ENCODE measurements at places on chromosomes 3 and 15.

DNA sequence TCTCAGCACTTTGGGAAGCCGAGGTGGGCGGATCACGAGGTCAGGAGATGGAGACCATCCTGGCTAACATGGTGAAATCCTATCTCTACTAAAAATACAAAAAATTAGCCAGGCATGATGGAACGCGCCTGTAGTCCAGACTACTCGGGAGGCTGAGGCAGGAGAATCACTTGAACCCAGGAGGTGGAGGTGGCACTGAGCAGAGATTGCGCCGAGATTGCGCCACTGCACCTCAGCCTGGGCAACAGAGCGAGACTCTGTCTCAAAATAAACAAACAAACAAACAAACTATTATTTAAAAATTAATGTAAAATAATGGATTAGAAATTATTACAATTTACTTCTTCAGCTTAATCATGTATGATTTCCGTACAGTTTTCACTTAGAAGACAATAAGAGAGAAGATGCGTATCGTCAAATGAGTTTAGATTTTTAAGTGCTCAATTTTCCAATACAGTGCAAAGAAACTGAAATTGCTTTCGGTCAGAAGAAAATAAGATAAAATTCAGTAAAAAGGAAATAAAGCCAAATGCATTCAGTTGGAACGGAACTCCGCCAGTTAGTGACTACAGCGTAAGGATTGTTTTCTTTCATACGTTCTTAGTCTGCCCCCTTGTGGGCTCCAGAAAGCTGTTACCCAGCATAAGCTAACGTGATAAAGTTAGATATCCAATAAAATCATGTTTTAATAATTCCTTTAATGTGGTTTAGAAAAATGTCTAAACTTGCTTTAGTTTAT, 24.8 kb downstream of the AADAC start:
- DNase-seq: peak; percentile 77

GRCh38 chr3:36546226-36546625, 165.9 kb downstream of the STAC start:
- DNase-seq: no peak

DNA sequence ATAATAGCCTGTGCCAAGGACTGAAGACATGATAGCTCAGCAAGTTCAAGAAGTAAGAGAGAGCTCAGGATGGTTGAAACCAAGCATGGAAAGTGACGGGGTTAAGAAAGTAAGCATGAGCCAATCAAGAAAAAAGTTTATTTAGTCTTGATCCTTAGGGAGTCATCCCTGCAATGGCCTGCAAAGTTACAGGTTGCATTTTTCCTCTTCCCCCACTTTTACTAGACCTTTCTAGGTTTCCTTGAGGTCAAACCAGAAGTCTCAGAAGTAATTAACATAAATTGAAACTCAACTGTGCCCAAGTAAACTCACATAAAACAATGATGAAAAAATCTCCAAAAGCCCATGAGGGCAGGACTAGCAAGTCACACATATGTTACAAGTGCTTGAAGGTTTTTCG, 250.9 kb downstream of the MAGI1 start:
- no peak for DNase-seq

- DNase-seq: no peak
Measured at GRCh38 chr15:48856942-48857341, 21.0 kb upstream of the EID1 start.

DNA sequence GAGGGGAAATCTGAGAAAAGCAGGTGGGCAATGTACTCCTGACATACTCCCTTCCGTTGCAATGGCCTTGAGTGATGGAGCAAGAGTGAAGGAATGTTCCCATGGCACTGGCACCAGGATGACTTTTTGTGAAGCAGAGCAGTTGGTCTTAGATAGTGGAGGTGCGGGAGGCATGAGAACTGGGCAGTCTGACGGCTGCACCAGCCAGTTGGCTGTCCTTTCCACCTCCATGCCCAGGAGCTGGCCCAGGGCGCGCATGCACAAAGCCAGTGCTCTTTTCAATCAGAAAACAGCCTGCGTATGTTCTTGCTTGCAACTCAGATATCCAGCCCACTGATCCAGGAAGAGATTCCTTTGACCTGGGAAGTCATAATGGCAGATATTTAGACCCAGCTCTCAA, 136.8 kb downstream of the PGPEP1L start:
- DNase-seq: no peak

DNA sequence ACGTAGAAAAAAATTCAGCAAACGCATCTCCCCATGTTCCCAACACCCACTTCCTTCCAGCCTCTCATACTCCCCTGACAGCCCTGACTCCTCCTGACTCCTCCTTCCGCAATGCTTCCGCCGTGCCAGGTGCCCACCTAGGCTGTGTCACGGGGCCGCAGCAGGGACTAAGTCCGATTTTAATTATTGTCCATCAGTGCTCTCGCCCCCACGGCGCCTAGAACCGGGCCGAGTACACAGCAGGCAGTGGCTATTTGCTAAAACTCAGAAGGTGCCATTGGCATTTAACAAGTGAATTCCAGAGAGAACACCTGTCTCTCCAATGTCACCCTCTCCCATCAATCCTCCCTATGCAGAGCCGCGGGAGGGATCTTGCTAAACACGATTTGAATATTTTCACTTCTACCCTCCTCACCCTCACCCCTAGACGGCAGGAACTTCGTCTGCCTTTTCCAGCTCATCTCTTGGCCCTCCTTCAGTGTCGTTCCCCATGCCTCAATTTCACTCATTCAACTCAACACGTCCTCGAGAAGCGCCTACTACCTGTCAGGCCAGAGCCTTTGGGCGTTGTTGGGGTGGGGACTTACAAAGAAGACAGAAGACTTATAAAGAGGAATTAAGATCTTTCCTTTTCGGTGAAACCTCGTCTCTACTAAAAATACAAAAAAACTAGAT, 11.5 kb upstream of the SHF start:
- peak; percentile 15 for DNase-seq

DNA sequence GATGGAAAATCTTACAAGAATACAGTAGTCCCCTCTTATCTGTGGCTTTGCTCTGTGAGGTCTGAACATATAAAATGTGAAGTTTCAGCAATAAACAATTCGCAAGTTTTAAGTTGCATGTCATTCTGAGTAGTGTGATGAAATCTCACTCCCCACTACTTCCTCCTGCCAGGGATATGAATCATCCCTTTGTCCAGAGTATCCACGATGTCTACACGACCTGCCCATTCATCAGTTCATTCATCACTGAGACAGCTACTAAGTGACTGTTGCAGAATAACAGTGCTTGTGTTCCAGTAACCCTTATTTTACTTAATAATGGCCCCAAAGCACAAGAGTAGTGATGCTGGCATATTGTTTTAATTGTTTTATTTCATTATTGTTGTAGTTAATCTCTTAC, 489.2 kb upstream of the UBE2E2 start:
- DNase-seq: peak; percentile 2

DNA sequence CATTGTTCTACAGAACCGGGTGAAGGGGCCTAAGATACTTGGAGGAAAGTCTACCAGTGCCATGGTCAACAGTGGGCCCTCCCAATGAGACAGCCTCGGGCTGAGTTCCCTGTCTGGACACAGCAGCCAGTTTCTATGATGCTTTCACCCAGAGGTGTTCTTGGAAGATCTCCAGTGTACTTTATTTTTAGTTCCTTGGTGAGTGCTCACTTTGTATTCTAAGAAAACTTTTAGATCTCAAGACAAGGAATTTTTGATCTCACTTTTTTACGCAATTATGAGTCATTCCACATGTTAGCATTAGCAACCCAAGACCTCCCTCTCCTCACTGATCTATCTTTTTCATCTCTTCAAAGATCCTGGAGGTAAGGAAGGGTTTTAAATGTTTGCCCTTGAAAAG, 287.7 kb downstream of the RORA start:
- DNase-seq: no peak

DNA sequence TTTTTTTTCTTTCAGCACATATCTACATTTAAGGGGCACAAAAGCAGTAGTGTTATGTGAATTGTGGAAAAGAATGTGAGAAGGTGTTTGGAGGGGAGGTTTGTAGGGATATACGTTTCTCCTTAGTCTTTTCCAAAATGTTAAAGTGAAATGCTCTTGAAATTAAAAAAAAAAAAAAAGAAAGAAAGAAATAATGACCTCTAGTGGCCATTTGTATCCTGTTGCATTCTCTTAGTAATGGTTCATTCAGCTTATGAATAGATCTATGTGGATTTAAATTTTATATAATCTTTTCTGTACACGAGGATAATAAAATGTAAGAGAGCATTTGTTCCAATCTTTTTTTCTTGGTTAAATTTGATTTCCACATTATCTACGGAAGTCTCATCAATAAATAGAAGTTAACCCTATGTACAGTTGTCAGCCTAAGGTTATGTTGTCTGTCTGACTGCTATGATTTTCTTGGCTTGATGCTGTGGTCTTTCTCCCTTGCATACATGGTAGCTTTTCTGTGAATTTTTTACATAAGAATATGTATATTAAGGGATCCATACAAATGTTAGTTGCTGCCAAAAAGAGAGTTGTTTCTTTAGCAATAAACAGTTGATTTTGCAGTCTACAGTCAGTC, 1.7 kb downstream of the P2RY13 start:
- no peak for DNase-seq

GRCh38 chr15:100717596-100717995, 115.2 kb downstream of the ASB7 start:
- no peak for DNase-seq

- no peak for DNase-seq
Measured at GRCh38 chr3:30607032-30607833, 832 bp downstream of the TGFBR2 start.

DNA sequence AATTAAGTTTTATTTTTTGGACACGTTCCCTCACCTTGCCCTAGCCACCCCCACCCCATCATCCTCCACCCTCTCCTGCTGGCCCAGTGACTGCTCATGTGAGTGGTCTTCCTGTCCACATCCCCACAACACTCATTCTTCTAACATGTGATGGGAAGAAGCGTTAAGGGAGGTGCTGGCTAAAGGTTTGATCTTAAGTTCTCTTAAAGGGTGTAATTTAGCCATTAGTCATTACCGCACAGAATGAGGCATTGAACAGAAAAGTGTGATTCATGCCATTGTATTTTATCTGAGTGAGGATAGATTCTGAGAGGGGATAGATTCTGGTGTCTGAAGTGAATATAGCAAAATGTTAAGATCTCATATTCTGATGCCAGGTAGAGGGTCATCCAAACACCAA, 272.9 kb upstream of the TPM1 start:
- no peak for DNase-seq

DNA sequence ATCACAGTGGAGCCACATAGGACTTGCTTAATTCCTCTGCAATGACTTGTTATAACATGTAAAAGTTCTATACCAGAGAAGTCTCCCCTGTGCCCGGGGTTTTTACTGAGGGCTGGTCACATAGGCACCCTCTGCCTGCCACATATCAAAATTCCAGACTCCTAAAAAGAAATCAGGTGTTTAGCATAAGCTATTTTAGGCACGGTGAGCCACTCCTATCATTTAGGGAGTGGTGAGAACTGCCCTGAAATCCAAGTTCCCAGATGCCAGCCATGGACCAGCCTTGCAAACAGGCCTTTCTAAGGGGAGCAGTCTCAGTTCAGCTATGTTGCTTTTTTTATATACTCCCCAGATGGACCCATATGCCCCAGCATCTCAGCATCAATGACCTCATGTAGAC, 130.3 kb downstream of the THSD4 start:
- DNase-seq: no peak

GRCh38 chr3:101879102-101879501, 29.8 kb downstream of the NFKBIZ start:
- DNase-seq: no peak

GRCh38 chr15:101805605-101806345, 2.5 kb downstream of the OR4F6 start:
- no peak for DNase-seq

DNA sequence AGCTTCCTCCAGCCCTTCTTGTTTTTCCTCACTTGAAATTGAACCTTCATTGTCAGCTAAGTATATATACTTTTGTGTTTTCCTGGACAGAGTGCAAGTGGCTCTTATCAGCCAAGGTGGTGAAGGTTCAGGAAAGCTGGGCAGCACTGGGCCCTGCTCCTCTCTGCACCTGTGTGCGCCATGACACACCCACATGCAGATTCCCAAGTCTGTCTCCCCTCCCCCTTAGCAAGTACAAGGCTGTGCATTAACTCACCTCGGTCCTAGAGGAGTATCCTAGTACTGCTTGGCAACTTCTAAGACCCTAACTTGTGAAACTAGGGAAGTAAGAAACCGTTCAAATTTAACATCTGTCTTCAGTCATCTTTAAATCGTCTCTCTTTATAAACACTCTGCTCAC, 85.8 kb downstream of the SLC49A4 start:
- DNase-seq: no peak

- DNase-seq: no peak
Measured at GRCh38 chr3:22621205-22621809, 581.8 kb upstream of the UBE2E2 start.

- no peak for DNase-seq
Measured at GRCh38 chr15:100468285-100468684, 60.5 kb downstream of the CERS3 start.

GRCh38 chr15:73997986-73998385, 3.5 kb downstream of the PML start:
- DNase-seq: no peak

DNA sequence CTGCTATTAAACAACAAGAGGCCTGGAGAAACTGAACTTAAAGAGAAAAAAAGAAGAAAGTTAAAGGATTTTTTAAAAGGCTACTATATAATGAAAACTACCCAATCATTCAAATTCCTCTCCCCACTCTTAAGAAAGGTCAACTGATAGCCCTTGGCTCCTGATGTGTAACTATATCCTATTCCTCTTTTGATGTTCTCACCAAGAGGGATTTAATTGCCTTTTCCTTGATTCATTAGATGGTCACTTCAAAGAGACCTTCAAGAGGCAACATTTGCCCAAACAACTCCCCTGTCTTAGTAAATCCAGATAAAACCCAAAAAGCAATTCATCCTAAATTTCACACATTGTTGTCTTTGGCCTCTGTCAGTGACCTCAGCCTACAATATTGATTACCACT, 86.0 kb downstream of the FMN1 start:
- no peak for DNase-seq

GRCh38 chr3:128317698-128318231, 148.9 kb downstream of the DNAJB8 start:
- DNase-seq: no peak

GRCh38 chr3:107953722-107954121, 137.1 kb downstream of the CD47 start:
- no peak for DNase-seq

- DNase-seq: no peak
Measured at GRCh38 chr3:155232605-155233004, 60.9 kb downstream of the STRIT1 start.

DNA sequence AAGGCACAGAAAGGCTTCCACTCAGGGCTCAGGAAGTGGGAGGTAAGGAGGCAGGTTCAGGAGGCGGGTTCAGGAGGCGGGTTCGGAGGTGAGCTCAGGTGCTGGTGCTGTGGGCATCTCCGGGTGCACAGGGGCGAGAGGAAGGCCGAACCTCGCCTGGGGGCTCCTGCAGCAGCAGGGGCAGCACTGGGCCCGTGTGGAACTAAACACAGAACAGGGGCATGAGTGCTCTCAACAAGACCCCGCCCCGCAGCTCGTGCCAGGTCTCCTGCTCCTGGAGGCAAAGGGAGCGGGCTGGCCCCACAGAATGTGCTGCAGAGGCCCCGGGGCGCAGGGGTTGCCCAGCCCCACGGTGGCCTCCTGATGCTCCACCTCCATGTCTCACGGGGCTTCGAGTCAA, 13.7 kb downstream of the ZDHHC19 start:
- no peak for DNase-seq

Measured in HepG2 (cell line).